Smooth muscle cell of the coronary artery (primary cell): ENCODE measurements at places on chromosomes 5 and 9. TPM values are rescaled to one million over a fixed set of nuclear protein-coding genes. Genes with fewer than 3 reads are reported as not detected.

Gene CFAP77
- total RNA-seq = not detected in 2 replicates

Gene KCNN2
- not detected in 2 replicates for total RNA-seq

Gene MELK
- total RNA-seq = 1.8 and 12.3 TPM in 2 replicates

Gene HTR1A
- total RNA-seq = not detected in 2 replicates

Gene TRIP13
- total RNA-seq = 1.1 and 10.8 TPM in 2 replicates

Gene MAMDC2
- 2.7 and 3.5 TPM in 2 replicates for total RNA-seq

Gene SPEF2
- total RNA-seq = 1.1 and 2.5 TPM in 2 replicates

Gene CTSV
- 0.12 and 1.9 TPM in 2 replicates for total RNA-seq

Gene SPINK4
- total RNA-seq = not detected in 2 replicates

Gene TXNDC8
- not detected in 2 replicates for total RNA-seq

Gene CATSPER3
- 0.08 TPM in 1 of 2 replicates, not detected in the other for total RNA-seq

Gene GHR
- 2.0 and 4.4 TPM in 2 replicates for total RNA-seq

Gene ERCC6L2
- total RNA-seq = 38.3 and 56.4 TPM in 2 replicates

Gene ADRA1B
- 0.90 TPM in 1 of 2 replicates, not detected in the other for total RNA-seq

Gene PCDHGB1
- 1.5 and 2.4 TPM in 2 replicates for total RNA-seq

Gene SPAAR
- total RNA-seq = 0.12 and 0.68 TPM in 2 replicates

Gene STK32A
- total RNA-seq = 0.82 and 2.0 TPM in 2 replicates

Gene LCN6
- total RNA-seq = not detected in 2 replicates

Gene SLC36A2
- total RNA-seq = 0.12 TPM in 1 of 2 replicates, not detected in the other

Gene MIER3
- total RNA-seq = 12.4 and 16.7 TPM in 2 replicates

Gene LCN9
- not detected in 2 replicates for total RNA-seq

Gene CDX1
- total RNA-seq = 0.12 and 0.15 TPM in 2 replicates

Gene HMCN2
- under 0.01 TPM in 1 of 2 replicates, not detected in the other for total RNA-seq

Gene OR1Q1
- total RNA-seq = 0.08 and 1.2 TPM in 2 replicates

Gene GABRA6
- not detected in 2 replicates for total RNA-seq

Gene CCDC192
- not detected in 2 replicates for total RNA-seq

Gene HMMR
- 0.23 and 8.3 TPM in 2 replicates for total RNA-seq

Gene MARVELD2
- 0.47 and 0.53 TPM in 2 replicates for total RNA-seq

Gene IL3
- total RNA-seq = not detected in 2 replicates

Gene PCDHGA4
- 3.2 and 4.4 TPM in 2 replicates for total RNA-seq

Gene ADAMTS19
- not detected in 2 replicates for total RNA-seq

Gene PDZD2
- 0.23 TPM in 1 of 2 replicates, not detected in the other for total RNA-seq

Gene PANK3
- 16.7 and 31.6 TPM in 2 replicates for total RNA-seq

Gene SPATA31E1
- total RNA-seq = not detected in 2 replicates
